ENCODE measurements at places on chromosomes 7 and 10.

GRCh38 chr10:119375574-119376272 lies 166.8 kb downstream of the RGS10 start:
- DNase-seq = no peak

- peak; percentile 78 for DNase-seq
Measured at GRCh38 chr7:76296743-76297740, 5.4 kb upstream of the HSPB1 start.

DNA sequence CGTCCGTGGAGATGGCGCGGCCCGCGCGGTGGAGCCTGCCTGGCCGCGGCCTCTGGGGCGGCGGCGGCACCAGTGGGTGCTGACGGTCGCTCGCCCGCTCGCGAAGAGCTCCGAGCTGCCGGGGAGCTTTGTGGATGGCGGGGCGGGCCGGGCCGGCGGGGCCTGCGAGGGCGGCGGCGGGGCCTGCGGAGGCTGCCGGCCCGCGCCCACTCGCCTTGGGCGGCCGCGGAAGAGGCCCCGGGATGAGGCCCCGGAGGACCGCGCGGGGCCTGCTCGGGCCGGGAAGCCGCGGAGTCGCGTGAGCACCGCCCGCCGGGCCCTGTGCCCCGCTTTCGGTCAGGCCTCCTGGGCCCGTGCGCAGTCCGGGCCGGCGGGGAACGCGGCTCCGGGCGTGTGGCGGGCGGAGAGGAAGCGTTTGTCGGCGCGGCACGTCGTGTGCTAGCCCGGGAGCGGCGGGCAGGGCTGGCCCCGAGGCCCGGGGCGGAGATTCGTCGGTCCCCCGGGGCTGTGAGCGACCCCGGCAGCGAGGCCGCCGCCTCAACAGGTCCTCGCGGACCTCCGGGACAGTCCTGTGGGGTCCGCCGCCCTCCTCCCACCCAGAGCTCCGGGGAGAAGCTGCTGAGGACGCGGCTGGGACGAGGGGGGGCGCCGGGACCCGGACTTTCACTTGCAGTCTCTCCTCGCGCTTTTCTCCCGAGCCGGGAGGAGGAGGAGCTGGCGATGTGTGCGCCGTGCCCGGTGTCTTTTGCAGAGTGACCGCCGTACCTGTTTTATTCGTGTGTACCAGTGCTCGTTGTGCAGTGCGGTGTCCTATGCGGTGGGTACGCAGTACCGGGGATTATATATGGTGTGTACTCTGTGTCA lies 578 bp downstream of the ZMYND11 start:
- DNase-seq = peak; percentile 62

DNA sequence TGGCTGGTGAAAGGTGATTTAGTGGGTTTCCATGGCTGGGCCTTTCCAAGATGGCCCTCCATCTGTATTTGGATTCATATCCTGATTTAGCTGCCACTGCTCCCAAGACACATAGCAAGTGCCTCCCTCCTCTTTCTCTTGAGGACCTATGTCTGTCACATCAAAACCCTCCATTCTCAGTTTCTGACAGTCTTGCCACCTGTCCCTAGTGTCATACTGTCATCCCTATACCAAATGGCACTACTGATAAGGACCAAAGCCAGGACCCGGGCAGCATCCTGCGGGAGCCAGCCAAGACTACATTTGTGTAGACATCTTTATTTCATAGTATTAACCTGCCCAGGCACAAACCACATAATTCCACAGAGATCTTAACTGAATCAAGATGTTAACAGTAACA lies 34.8 kb downstream of the PNLIPRP2 start:
- DNase-seq = no peak

- DNase-seq = no peak
Measured at GRCh38 chr7:139720705-139721231, 57.0 kb downstream of the HIPK2 start.

GRCh38 chr7:40887099-40887498 lies 752.3 kb downstream of the SUGCT start:
- no peak for DNase-seq

- no peak for DNase-seq
Measured at GRCh38 chr7:5217851-5218331, 27.9 kb downstream of the WIPI2 start.

DNA sequence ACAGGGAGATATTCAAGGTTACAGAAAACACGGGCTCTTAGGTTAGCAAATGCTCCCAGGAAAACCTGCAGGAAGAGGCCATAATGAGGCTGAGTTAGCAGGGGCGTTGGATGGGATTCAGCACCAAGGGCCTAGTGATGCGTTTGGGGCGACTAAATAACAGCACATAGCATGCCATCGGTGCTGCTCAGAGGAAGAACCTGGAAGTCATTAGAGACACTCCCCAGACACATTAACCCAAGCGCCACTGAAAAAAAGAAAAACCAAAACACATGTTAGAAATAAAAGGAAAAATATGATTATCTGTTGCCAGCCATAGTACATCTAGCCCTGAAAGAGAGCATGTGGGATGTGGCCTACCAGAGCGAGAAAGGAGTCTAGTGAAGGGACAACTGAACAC lies 28.8 kb upstream of the OPALIN start:
- DNase-seq = no peak

DNA sequence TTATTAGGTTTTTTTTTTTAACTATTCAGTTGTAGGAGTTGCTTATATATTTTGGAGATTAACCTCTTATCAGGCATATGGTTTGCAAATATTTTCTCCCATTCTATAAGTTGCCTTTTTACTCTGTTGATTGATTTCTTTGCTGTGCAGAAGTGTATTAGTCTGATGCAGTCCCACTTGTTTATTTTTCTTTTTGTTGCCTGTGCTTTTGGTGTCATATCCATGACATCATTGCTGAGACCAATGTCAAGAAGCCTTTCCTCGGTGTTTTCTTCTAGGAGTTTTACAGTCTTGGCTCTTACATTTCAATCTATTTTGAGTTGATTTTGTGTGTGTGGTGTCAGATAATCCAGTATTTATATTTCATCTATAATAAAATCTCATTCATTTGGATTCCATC lies 155.4 kb downstream of the LRMDA start:
- DNase-seq = no peak

GRCh38 chr7:127322351-127322750 lies 69.6 kb upstream of the GRM8 start:
- no peak for DNase-seq
